Foreskin keratinocyte (primary cell): ENCODE measurements at places on chromosomes 5 and 9.
A peak's percentile ranks its signal among the peaks of the same experiment; 100 is the strongest.

- DNase-seq = no peak
These were observed 110.7 kb upstream of the RAD23B start for GRCh38 chr9:107172160-107172978.

GRCh38 chr9:96758845-96759673 lies 18.8 kb downstream of the ZNF510 start:
- no peak for DNase-seq

DNA sequence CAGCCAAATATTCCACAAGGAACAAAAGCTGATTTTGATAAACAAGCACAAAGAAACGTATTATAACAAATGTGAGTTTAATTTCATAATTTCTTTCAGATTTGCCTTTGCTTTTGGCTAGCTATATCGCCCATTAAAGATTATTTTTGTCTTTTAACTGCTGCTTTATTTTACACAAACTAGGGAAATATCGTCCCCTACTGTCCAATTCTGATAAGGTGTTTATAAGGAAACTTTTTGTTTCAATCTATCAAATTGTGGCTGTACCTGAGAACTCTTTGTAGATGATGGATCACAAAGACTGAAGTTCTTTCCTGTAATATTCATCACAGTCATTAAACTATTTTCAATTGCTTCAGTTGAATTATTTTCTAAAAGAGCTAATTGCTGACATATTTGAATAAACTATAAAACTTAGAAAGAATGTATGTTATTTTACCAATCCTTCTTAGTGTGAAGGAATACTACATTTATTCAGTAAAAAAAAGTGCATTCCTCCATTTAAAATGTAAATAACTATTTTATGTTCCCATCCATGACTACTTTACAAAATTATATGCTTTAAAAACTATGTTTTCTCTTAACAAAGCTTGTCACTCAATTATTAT lies 431.3 kb upstream of the ITGA1 start:
- peak; percentile 21 for DNase-seq

DNA sequence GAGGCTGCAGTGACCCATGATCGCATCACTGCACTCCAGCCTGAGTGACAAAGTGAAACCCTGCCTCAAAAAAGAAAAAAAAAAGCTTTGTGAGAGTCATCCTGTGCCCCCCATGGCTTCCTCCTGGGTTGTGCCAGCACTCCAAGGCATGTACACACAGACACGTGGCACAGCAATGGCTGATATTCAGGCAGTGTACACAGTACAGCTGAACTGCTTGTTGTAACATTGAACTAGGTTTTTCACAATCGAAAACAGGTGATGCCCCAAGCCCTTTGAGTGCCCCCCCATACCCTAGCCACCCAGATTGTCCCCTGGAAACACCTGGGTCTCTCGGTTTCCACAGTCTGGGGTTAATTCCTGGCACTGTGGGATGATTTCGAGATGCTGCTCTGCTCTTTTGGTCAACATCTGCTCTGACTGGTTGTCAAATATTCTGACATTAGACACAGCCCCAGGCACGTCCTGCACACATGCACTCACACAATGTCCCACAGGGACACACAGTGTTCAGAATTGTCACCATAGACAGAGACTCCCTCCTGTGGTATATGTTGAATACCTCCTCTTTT lies 9.2 kb downstream of the SPINK4 start:
- DNase-seq = no peak

DNA sequence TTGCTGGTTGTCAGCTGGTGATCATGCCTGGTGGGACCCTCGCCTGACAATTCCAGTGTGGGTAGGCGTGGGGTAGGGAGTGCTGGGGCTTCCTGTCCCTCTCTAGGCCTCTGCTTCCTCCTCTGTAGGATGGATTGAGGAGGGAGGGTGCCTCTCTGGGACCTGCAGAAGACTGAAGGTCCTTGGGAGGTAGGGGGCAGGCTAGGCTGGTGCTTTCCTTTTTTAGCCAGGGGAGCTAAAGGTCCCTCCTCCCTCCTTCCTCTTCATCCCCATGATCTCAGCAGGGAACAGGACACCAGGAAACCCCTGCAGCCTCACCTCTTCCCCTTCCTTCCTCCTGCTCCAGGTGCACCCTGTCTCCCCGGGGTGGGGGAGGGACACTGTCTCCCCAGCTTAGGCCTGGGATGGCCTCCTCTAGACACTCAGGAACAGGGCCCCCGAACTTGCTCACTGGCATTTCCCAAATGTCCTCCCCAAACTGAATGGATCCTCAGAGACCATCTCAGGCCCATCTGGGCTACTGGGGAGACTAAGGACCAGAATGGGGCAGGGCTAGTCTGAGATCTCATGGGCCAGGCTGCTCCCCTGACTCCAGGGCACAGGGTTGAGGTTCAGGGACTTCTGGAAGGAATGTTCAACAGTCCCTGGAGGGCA lies 8.4 kb downstream of the SH2D3C start:
- no peak for DNase-seq

DNA sequence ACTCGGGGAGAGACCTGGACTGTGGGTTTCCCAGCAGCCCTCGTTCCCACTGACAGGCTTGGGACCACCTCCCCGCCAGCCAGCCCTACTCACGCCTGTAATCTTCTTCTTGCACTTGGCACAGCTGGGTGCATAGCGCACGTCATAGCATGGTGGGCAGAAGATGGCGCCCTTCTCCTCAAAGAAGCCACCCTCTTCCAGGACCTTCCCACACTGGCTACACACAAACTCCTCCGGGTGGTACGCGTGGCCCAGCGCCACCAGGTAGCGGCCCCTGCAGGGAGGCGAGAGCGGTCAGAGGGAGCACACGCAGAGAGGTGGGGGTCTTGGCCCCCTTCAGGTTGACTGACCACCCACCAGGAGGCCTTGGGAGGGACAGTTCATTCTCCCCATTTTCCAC lies 9.4 kb downstream of the PDLIM7 start:
- DNase-seq = no peak

DNA sequence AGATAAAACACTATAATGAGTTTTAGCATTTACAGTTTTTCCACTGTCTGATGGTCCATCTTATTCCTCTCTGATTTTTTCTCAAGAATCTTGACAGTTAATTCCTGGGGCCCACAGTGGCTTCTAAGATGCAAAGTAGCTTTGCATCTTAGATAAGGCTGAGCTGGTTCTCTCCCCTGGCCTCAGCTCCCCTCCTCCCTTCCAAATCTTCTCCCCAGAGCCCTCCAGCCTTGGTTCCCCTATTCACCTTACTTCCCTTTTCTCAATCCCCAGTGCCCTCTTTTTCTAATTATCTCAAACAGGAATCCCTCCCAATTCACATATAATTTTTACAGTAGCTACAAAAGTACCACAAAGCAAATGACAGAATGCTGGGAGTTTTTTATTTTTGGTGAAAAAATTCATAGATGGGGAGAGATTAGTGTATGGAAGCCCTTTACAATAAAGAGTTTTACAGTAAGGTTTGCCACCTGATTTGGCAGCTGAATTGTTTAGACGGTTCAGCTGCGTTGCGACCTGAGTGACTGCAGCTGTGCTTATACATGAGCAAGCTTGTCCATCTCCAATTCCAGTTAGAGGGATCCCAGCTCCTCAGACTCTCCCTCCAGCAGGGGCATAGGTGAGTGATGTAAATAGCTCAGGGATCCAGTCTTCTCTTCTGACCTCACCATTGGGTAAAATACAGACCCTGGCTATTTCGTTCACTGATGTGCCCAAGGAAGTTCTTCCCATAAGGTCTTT lies 51.4 kb upstream of the CKMT2 start:
- DNase-seq = peak; percentile 13
